ENCODE measurements at places on chromosomes 5 and 9. TPM values are rescaled to one million over a fixed set of nuclear protein-coding genes. Genes with fewer than 3 reads are reported as not detected.

DNA sequence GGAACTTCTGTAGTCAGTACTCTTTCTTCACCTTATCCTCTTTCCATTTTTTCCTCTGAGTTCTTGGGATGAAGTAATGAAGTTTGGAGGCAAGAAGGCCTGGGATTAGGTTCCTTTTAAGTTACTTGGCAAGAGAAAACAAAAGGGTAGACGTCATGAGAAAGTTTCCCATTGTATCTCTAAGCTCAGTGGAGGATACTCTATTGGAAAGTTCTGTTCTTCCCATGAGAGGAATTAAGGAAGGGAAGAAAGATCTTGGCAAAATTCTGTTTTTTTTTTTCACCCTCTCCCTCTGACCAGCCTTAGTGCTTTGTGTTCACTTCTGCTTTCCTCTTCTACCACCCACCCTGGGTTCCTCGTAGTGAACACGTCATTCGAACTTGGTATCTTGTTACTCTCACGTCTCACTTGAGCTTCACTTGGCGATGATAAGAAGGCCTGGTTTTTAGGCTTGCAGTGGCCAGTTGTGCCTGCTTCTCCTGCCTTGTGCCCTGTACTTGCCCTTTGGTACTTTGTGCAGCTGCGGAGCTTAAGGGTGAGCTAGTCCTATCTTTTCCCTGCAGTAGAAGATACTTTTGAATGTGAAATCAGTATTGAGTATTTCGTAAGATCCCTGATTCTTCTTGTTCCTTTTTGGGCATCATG is 67.0 kb downstream of the ARHGAP26 start:
- no peaks in the 10 kb centered on the region for H3K36me3 ChIP-seq
- DNase-seq, result no peak
- H3K27ac ChIP-seq, result no peak overlapping the region
- H3K27me3 ChIP-seq, result no peaks in the 10 kb centered on the region

DNA sequence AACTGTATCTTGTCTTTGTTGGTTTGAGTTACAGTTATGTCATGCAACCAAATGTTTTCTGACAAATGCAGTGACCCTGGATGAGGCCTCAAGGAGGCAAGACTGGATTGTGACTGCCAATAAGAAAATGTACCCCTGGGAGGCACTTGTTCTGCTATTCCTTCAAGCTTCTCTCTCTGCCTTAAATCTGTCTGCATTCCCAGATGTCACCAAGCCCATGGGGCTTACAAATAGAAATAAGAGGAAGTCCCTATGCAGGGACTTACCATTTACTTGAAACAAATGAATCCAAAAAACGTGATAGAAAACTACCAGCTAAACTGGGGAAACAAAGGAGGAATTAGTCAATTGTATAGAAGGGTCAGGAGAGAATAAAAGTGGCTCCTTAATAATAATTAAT is 8.2 kb upstream of the PARP8 start:
- no peaks in the 10 kb centered on the region for H3K36me3 ChIP-seq
- no peaks in the 10 kb centered on the region for H3K27me3 ChIP-seq
- no peak for DNase-seq
- peaks cover 1% of the 10 kb centered on the region for H3K4me1 ChIP-seq
- H3K27ac ChIP-seq, result no peak overlapping the region

DNA sequence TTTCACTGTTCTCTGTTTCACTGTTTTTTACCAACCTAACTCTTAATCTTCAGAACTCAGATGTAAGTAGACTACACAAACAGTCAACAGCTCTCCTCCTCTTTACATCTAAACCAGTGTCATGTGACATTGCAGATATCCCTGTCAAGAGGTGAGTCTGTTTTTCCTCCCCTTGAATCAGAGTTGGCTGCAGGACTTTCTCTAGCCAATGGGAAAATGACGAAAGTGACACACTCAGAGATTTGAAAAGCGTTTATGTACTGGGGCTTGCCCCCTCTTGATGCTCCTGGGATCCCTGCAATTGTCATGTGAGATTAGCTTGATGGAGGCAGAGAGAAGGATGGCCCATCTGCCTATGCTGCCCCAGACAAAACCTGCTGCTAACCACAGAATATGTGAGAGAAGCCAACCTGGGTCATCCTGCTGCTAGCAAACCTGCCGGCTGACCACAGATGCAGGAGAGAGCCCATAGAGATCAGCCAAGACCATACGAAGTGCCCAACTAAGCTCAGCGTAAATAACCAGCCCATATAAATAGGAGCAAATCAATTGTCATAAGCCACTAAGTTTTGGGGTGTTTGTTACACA is 111.1 kb downstream of the ASTN2 start:
- H3K27me3 ChIP-seq, result no peaks in the 10 kb centered on the region
- H3K36me3 ChIP-seq, result no peaks in the 10 kb centered on the region
- no peak overlapping the region for H3K4me3 ChIP-seq
- no peak overlapping the region for H3K27ac ChIP-seq
- DNase-seq, result no peak

The SLC25A25 gene
- total RNA-seq, result 17.7 TPM

GRCh38 chr5:3389471-3390026 is 206.1 kb upstream of the IRX1 start:
- no peaks in the 10 kb centered on the region for H3K27me3 ChIP-seq
- no peaks in the 10 kb centered on the region for H3K36me3 ChIP-seq
- no peak overlapping the region for H3K4me3 ChIP-seq
- H3K4me1 ChIP-seq, result no peaks in the 10 kb centered on the region

GRCh38 chr5:154505567-154505966 is 27.5 kb upstream of the HAND1 start:
- no peaks in the 10 kb centered on the region for H3K4me1 ChIP-seq
- H3K36me3 ChIP-seq, result no peaks in the 10 kb centered on the region
- no peak overlapping the region for H3K4me3 ChIP-seq
- no peak for DNase-seq

The SH3GL2 gene
- total RNA-seq, result not detected

GRCh38 chr5:177040814-177041420 is 18.4 kb downstream of the ZNF346 start:
- H3K4me1 ChIP-seq, result no peaks in the 10 kb centered on the region
- no peak for DNase-seq
- no peak overlapping the region for H3K27ac ChIP-seq
- H3K27me3 ChIP-seq, result no peaks in the 10 kb centered on the region

- H3K4me1 ChIP-seq, result no peaks in the 10 kb centered on the region
- no peaks in the 10 kb centered on the region for H3K36me3 ChIP-seq
- H3K4me3 ChIP-seq, result no peak overlapping the region
- H3K27me3 ChIP-seq, result no peaks in the 10 kb centered on the region
- no peak for DNase-seq
Measured at GRCh38 chr5:147156012-147156411, 78.8 kb upstream of the STK32A start.

DNA sequence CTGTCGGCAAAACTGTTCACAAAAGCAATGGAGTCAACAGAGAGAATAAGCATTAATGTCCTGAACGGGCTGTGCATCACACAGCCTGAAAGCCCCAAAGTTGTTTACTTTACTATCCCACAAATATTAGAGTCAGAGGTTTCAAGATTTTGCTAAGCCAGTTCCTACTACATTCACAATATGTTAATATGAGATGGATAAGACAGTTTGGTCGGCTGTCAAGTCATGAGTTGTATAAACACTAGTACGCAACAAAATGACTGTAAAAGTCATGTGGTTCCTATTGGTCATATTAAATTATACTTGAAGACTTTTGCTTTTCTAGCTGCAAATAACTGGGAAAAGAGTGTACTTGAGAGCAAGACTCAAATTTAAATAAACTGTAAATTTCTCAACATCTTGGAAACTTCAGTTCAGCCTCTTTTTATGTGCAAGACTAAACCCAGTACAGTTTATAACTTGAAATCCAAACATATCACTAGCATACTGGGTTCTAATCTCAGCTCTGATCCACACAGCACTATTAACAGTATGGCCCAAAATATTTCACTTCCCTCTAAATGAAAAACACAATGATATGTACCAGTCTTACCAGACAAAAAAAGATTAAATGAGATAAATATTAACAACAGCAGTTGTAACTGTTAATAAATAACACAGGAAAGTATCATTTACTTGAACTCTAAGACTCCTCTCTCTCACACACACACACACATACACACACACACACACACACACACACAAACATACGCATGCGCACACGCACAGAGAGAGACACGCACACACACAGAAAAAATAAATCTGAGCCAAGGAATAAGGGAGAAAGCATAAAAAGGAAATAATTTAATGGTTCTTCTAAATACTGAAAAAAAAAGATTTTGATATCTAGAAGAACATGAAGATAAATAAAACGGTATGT is 33.1 kb downstream of the FANCC start:
- no peaks in the 10 kb centered on the region for H3K4me1 ChIP-seq
- no peaks in the 10 kb centered on the region for H3K36me3 ChIP-seq
- DNase-seq, result no peak
- no peaks in the 10 kb centered on the region for H3K27me3 ChIP-seq

DNA sequence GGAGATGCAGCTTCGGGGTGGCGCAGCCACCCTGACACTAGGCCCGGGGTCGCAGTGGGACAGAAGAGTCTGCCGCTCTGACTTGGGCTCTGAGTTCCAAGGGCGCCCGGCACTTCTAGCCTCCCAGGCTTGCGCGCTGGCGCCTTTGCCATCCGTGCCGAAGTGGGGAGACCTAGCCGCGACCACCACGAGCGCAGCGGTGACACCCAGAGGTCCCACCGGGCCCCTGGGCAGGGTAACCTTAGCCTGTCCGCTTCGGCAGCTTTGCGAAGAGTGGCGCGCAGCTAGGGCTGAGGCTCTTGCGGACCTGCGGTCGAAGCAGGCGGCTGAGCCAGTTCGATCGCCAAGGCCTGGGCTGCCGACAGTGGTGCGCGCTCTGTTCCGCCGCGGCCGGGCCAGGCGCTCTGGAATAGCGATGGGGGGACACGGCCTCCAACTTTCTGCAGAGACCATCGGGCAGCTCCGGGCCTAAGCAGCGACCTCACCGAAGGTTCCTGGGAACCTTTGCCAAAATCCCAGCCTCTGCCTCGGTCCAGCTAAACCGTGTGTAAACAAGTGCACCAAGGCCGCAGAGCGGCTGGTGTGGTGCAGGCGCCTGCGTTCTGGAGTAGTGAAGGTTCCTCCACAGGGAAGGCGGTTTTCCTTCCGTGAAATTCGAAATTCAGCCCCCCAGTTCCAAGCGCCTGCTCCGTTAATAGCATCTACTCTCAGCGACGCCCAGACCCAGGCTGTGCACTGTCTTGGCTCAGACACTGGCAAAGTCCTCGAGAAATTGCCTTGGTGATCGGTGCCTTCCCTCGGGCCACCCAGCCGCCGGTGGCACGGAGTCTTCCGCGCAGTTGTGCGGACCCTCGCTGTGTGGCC is 7.4 kb downstream of the TLX3 start:
- no peaks in the 10 kb centered on the region for H3K4me1 ChIP-seq
- peaks cover 25% of the 10 kb centered on the region for H3K27me3 ChIP-seq
- no peaks in the 10 kb centered on the region for H3K36me3 ChIP-seq
- H3K4me3 ChIP-seq, result no peak overlapping the region
- no peak for DNase-seq

DNA sequence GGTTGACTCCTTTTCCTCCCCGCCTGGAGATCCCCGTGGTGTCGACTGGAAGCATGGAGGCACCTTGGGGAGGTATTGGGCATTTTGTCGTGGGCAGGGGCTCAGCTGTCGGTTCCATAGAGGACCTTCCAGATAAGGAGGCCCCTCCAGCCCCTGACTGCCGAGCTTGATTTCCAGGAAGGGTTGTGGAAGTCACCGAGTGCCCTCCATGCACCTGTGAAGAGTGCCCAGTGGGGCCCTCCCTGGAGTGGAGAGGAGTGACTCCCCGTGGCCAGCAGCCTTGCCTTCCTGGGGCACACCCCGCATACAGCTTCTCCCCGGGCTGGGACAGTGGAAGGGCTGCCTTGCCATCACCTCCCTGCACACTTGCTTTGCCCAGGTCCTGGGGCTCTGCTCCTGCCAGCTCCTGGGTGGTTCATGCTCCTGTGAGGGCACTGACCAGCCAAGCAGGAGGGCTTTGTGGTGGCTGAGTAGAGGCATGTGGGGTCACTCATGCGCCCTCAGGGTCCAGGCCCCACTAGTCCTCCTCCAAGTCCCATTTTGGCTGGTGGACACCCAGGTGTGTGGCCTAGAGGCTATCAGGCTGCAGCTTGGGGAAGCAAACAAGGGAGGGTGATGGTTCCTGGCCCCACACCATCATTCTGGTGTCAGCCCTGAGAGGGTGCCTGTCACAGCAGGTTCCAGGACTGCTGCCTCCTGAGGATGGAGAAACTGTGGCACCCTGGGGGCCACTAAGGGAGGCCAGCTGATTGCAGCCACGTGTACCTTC is 133.0 kb downstream of the WNK2 start:
- no peak overlapping the region for H3K27ac ChIP-seq
- no peak overlapping the region for H3K4me3 ChIP-seq
- H3K27me3 ChIP-seq, result peaks cover 5% of the 10 kb centered on the region
- H3K36me3 ChIP-seq, result no peaks in the 10 kb centered on the region

The FCN2 gene
- total RNA-seq, result not detected

The ANKRD18B gene
- not detected for total RNA-seq

The IFNA21 gene
- total RNA-seq, result not detected

DNA sequence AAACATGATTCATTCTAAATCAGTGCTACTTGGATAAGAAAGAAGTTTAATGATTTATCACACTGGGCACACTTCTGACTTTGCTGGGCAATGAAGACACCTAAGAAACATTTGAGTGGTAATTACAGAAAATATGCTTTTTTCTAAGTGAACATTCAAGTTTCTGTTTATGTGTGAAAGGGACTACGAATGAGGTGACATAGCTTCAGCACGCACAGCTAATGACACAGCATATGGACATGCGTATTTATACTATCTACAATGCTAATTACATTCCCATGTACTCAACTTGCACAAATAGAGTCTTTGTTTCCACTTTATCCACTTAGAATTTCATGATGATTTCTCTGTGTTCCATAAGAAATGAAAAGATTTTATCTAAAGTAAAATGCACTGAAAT is 40.6 kb downstream of the FREM1 start:
- no peaks in the 10 kb centered on the region for H3K27me3 ChIP-seq
- no peaks in the 10 kb centered on the region for H3K36me3 ChIP-seq
- no peak for DNase-seq
- H3K27ac ChIP-seq, result no peak overlapping the region
- no peak overlapping the region for H3K4me3 ChIP-seq
